Suprapubic skin (tissue), 4 donors: ENCODE measurements at places on chromosomes 16 and 17. TPM values are rescaled to one million over a fixed set of nuclear protein-coding genes. Genes with fewer than 3 reads are reported as not detected.

CCL23 gene
- total RNA-seq = not detected

YBX2 gene
- 4.3 TPM for total RNA-seq

PEMT gene
- total RNA-seq = 60.5 TPM

CCL15 gene
- total RNA-seq = not detected
